GM13977 (cell line): ENCODE measurements at places on chromosomes 5 and 9.

GRCh38 chr9:100577776-100578448, at the start of gene CAVIN4:
TSS of gene CAVIN4 (plus strand) at chr9:100578079. CDS start at chr9:100578144, 65 bp downstream.
- no peak for DNase-seq

DNA sequence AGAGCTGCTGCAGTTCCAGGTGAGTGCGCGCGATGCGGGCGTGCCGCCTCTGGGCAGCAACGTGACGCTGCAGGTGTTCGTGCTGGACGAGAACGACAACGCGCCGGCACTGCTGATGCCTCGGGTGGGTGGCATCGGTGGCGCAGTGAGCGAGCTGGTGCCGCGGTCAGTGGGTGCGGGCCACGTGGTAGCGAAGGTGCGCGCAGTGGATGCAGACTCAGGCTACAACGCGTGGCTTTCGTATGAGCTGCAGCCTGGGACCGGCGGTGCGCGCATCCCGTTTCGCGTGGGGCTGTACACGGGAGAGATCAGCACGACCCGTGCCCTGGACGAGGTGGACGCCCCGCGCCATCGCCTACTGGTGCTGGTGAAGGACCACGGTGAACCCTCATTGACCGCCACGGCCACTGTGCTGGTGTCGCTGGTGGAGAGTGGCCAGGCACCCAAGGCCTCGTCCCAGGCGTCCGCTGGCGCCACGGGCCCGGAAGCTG, 2.0 kb downstream of the PCDHA3 start:
- no peak for DNase-seq

DNA sequence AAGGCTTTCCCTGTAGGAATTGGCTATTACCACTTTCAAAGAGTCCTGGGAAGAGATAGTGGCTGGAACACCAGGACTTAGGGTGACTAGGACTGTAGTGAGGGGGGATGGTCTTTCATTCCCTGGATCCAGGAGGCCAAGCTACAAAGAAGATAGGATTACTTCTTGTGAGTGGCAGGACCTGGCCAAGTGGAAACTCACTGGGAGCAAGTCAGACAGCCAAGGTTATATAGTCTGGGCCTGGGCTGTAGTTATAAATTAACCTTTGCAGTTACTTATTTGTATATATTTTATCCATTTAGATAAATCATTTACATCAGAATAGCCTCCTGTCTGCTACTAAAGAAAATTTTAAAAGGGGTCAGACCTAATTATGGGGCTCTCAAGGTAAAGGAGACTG, 124.3 kb downstream of the TLR4 start:
- no peak for DNase-seq

DNA sequence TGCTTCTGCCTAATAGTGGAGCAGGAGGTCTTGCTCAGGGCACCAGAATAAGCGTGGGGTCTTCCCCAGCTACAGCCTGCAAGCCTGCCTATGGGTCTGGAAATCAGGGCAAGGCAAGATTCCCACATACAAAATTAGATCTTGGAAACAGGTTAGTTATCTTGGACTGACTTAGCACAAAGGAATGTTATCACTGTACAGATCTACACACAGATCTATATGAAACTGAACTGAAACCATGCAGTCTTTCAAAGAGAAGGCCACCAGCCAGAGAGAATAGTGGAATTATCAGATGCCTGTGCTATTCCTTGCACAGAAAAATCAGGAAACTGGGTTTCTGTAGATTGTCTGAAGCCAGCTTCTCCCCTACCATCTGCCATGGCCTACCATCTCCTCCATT, 585.7 kb downstream of the ACTL7B start:
- DNase-seq, result no peak

DNA sequence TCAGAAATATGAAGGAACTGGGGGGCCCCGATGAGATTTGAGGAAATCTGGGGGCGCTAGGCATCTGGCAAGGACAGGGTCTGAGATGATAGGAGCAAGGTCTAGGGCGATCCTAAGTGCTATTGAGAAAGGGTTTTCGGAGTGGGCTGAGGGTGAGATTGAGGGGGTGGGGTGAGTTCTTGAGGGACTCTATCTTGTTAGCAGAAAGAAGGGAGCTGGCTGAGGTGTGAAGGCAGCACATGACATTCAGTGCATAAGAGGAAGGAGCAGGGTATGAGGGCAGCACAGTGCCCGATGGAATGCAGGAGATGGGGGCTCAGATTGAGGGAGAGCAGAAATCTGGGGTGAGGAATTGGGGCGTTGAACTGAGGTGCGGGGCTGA, 640 bp downstream of the TRIM32 start:
- DNase-seq, result no peak

GRCh38 chr5:97550164-97550563, 367.1 kb upstream of the RIOK2 start:
- DNase-seq, result no peak

DNA sequence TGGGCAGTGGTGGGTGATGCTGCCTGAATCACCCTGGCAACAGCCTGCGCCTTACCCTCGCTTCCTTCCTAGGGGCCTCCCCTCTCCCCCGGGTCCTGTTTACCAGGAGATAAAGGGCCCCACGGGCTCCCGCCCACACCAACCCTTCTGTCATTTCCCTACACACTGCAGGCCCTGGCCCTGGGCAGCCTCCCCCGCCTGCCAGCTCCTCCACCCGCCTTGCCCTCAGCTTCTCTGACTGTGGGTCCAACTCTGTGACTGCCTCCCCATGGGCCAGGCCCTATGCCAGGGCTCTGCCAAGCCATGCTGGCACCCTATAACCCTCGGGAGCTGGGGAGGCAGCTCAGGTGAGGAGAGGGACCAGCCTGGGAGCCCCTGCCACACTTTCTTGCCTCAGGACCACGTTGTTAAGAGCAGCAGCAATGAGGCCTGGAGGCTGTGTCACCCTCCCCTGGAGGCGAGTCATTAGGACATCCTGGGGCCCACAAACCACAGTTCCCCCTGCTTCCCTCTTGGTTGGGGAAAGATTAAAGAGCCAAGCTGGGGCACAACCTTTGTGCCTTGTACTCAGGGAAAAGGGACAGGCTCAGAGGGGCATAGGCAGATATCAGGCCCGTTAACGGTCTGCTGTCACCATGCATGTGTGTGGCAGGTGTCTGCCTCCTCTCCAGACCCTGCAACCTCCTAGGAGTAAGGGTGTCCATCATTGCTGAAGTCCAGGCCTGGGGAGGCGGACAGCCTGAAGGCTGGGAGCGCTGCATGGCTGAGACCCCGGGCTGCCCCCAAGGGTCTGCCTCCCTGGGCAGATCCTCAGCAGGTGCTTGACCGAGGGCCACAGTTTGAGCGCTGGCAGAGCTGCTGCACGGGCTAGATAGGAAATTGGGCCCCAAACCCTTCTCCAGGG, 2.8 kb downstream of the MGAT4B start:
- peak; percentile 39 for DNase-seq

DNA sequence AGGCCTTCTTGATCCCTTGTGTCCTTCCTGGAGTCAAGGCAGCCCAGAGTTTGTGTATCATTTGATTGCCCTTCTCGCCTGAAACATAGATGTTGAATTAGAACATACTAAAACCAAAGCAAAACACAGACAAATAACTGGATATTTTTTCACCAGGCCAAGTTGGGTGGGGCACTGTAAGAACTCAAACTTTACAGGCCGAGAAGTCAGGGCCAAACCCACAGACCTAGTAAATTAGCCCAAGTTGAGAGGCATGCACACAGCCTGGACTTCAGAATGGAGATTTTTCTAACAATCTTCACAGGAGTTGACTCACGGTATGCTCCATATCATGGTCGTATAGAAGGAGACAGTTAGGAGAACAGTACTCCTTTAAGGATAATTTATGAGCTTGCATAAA, 121.7 kb downstream of the PIK3R1 start:
- DNase-seq, result no peak

DNA sequence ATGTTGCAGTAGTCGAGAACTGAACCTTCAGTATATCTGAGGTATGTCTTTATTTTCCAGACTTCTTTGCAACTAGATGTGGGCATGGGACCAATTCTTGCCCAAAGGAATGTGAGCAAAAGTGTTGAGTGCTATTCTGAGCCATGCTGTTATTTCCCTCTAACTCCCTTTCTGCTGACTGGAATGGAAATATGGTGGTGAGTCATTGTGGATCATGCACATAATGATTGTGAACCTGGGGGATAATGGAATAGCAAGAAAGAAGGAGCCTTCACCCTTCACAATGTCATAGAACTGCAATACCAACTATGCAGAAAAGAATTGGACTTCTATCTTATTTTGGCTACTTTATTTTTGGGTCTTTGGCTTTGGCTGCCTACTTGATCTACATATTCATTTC, 10.3 kb upstream of the DOCK2 start:
- no peak for DNase-seq

DNA sequence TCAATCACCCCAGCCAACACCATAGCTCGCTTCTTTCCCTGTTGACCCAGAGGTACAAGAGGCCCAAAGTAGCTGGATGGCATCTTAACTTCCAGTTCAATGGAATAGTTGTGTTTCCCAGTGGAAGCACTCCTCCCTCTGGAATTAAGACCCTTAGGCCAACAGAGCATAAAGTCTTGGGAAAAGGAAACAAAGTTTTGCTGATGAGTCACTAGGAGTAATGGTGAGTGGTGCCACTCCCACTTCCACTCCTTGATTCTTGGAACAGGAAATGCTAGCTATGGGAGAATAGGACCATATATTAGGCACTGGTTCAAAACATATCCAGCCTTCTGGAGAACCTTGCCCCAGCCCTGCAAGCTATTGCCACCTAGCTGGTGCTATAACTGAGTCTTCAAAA, 44.7 kb upstream of the LMX1B start:
- no peak for DNase-seq

- DNase-seq, result no peak
These were observed 30.8 kb downstream of the SH3PXD2B start for GRCh38 chr5:172423379-172424110.

- no peak for DNase-seq
These were observed 550.9 kb downstream of the RAB3C start for GRCh38 chr5:59133764-59134261.
